ENCODE measurements at places on chromosomes 12 and 14. TPM values are rescaled to one million over a fixed set of nuclear protein-coding genes. Genes with fewer than 3 reads are reported as not detected.

- H3K4me1 ChIP-seq: peaks cover 14% of the 10 kb centered on the region
- no peak for DNase-seq
- H3K4me3 ChIP-seq: no peak overlapping the region
- H3K27ac ChIP-seq: no peak overlapping the region
Measured at GRCh38 chr12:50215033-50215432, 47.9 kb upstream of the CERS5 start.

DNA sequence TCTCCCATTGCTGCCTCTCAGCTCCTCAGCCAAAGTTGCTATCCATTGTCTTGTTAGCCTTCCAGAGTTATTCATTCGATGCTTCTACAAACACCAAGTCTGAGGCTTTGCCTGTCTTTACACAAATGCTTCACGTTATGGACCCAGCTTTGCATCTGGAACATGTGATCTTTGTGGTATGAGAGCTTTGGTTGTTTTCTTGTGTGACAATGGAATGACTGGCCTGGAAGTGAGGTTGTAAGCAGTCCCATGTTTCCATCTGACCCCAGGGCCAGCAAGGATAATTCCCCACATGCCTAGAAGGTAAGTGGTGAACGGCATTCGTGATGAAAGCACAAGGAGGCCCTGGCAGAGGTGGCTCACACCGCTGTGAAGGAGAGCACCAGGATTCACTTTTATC lies 866.7 kb upstream of the TMEM132C start:
- no peak overlapping the region for H3K4me3 ChIP-seq
- DNase-seq: no peak
- H3K4me1 ChIP-seq: no peaks in the 10 kb centered on the region
- no peak overlapping the region for H3K27ac ChIP-seq

DNA sequence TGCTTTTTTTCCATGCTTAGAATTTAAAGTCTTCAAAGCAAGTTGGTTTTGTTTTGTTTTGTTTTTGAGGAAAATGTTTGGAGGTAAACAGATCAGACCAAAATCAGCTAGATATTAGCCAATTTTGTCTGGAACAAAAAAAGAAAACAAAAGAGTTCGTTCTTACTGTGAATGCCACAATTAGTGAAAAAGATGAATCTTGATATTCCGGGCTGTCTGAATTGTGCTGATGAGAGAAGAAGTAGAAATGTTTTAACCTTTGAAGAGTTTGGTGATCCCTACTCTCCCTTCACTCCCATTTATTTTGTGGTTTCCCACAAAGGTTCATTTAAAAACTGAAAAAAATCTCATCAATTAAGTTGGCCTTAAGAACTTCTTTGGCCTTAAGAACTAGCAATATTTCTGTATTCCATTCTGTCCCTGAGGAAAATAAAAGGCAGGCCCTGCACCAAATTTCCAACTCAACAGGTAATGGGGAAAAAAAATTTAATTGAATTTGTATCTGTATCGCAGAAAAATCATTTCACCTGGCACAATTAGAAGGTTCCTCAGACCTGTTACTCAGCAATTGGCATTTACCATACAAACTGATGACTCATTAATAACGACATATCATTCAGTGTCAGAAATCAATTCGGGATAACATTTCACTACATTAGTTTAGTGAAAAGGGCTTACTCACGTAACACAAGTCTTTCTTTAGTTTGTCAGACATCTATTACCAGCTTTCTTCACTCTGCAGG lies 562 bp upstream of the GLIPR1L2 start:
- DNase-seq: no peak
- no peaks in the 10 kb centered on the region for H3K27me3 ChIP-seq
- H3K36me3 ChIP-seq: no peaks in the 10 kb centered on the region
- H3K4me3 ChIP-seq: peak overlapping the region; percentile 69
- H3K4me1 ChIP-seq: peaks cover 17% of the 10 kb centered on the region

DNA sequence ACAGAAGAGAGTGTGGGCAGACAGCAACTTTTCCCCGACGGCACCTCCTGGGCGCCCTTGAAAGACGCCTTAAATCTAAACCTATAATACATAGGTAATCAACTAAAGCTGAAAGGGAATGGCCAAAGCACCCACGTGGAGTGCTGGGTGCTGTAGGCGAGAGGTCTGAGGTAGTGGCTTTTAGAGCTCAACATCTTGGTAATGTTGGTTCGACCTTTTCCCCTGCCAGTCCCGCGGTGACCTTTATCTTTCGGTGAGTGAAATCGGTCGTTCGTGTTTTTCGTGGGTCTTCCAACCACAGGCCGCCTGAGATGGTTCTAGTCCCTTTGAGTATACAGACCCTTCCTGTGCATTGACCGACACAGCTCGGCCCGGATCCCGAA lies 9.1 kb downstream of the OR6S1 start:
- H3K4me3 ChIP-seq: peak overlapping the region; percentile 1
- no peaks in the 10 kb centered on the region for H3K4me1 ChIP-seq
- H3K27ac ChIP-seq: no peak overlapping the region
- peaks cover 15% of the 10 kb centered on the region for H3K27me3 ChIP-seq
- no peak for DNase-seq

DNA sequence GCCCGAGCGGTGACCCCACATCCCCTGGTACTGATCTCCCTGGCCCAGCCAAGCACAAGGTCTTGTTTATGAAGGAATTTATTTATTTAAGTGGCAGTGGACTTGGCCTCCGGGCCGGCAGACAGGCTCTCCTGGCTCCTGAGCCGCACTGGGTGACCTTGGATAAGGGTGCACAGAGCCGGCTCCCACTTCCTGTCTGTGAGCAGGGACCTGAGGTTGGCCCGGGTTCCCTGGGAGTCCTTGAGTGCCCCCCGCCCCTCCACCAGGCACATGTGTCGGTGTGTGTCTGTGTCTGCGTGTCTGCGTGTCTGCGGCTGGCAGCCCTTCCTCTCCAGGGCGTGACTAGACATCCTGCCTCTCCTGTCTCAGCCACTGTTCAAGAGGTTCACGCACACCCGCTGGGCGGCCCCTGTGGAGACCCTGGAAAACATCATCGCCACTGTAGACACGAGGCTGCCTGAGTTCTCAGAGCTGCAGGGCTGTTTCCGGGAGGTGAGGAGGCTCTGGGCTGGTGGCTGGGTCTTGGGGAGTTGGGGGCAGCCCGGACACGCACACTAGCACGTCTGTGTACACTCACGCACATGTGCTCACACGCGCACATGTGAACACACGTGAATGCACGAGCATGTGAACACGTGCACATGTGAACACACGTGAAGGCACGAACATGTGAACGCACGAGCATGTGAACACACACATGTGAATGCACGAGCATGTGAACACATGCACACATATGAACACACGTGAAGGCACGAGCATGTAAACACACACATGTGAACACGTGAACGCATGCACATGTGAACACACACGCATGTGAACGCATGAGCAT lies 9.3 kb downstream of the TNFAIP2 start:
- H3K36me3 ChIP-seq: peaks cover 4% of the 10 kb centered on the region
- H3K27me3 ChIP-seq: no peaks in the 10 kb centered on the region
- H3K4me3 ChIP-seq: no peak overlapping the region
- peak; percentile 24 for DNase-seq
- peaks cover 29% of the 10 kb centered on the region for H3K4me1 ChIP-seq
- no peak overlapping the region for H3K27ac ChIP-seq

- H3K27me3 ChIP-seq: no peaks in the 10 kb centered on the region
- no peaks in the 10 kb centered on the region for H3K36me3 ChIP-seq
- DNase-seq: no peak
- H3K4me1 ChIP-seq: peaks cover 58% of the 10 kb centered on the region
Measured at GRCh38 chr12:124515981-124516380, 51.4 kb downstream of the NCOR2 start.

GRCh38 chr14:46550836-46551235 lies 100.7 kb downstream of the RPL10L start:
- no peak overlapping the region for H3K4me3 ChIP-seq
- no peak for DNase-seq
- H3K27me3 ChIP-seq: no peaks in the 10 kb centered on the region
- no peak overlapping the region for H3K27ac ChIP-seq

- H3K27ac ChIP-seq: no peak overlapping the region
- no peaks in the 10 kb centered on the region for H3K27me3 ChIP-seq
- H3K4me3 ChIP-seq: no peak overlapping the region
Measured at GRCh38 chr12:104863296-104863948, 94.7 kb downstream of the SLC41A2 start.

DNA sequence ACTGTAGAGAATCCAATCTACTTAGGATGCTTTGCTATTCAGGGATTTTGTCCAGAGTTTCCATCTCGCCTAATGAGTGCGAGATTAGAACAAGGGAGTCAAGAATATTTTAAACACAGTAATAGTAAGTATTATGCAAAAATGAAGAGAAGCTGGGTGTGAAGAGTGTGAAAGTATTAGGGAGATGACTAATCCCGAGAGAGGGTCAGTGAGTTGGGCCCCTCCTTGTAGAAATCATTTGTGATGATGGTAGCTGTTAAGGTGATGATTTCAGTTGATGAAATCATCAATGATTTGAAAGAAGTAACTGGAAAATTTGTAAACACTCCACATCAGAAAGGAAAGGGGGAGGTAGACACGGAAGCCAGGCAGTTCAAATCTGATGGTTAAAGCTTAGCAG lies 478.9 kb upstream of the MGAT4C start:
- H3K36me3 ChIP-seq: no peaks in the 10 kb centered on the region
- H3K27me3 ChIP-seq: no peaks in the 10 kb centered on the region
- no peak overlapping the region for H3K27ac ChIP-seq
- H3K4me3 ChIP-seq: no peak overlapping the region
- no peaks in the 10 kb centered on the region for H3K4me1 ChIP-seq

GRCh38 chr12:32457251-32458025 lies 58.1 kb downstream of the FGD4 start:
- peaks cover 47% of the 10 kb centered on the region for H3K4me1 ChIP-seq
- peak overlapping the region; percentile 22 for H3K27ac ChIP-seq
- H3K27me3 ChIP-seq: no peaks in the 10 kb centered on the region
- no peak overlapping the region for H3K4me3 ChIP-seq
- DNase-seq: no peak
- no peaks in the 10 kb centered on the region for H3K36me3 ChIP-seq

- H3K27ac ChIP-seq: no peak overlapping the region
- no peaks in the 10 kb centered on the region for H3K27me3 ChIP-seq
- H3K36me3 ChIP-seq: no peaks in the 10 kb centered on the region
- H3K4me1 ChIP-seq: peaks cover 6% of the 10 kb centered on the region
Measured at GRCh38 chr12:31815096-31815495, 86.3 kb upstream of the AMN1 start.

DNA sequence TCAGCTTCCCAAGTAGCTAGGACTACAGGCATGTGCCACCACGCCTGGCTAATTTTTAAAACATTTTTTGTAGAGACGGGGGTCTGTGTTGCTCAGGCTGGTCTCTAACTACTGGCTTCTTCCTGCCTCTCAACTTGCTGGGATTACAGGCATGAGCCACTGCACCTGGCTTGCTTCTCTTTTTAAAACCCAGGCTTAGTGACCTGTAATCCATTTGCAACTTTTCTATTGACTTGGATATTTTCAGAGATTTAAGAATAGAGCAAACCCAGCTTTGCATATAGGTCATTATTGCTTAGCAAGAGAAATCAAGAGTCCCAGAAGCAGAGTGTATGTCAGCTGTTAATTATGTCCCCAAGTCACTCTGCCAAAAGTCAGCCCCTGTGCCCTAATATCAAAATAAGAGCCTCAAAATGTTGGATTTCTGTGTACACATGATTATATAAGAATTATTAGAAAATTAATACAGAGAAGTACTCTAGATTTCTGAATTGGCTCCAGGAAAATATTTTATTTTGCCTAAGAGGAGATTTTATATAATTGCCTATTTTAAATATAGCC lies 24.9 kb downstream of the TCP11L2 start:
- no peaks in the 10 kb centered on the region for H3K4me1 ChIP-seq
- no peaks in the 10 kb centered on the region for H3K27me3 ChIP-seq
- peak overlapping the region; percentile 5 for H3K27ac ChIP-seq
- no peak overlapping the region for H3K4me3 ChIP-seq

DNA sequence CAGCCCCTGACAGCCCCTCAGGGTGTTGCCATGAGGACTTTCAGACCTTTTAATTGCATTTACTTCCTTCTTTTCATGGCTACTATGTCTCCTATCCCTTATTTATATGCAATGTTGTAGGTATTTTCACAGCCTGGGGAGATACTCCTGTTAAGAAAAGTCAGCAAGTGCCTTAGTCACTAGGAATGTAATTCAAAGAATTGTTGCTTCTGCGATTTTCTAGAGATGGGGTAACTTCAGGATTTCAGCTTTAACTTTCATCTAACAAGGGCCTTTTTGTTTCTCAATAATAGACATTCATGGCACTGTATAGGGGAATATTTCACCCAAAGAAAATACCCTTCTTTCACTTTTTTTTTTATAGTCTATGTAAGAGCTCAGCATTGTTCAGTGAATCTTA lies 533.3 kb upstream of the MIS18BP1 start:
- H3K4me3 ChIP-seq: no peak overlapping the region
- H3K4me1 ChIP-seq: no peaks in the 10 kb centered on the region
- H3K36me3 ChIP-seq: no peaks in the 10 kb centered on the region

- H3K27me3 ChIP-seq: no peaks in the 10 kb centered on the region
- H3K4me1 ChIP-seq: peaks cover 14% of the 10 kb centered on the region
- no peak overlapping the region for H3K4me3 ChIP-seq
- H3K36me3 ChIP-seq: no peaks in the 10 kb centered on the region
Measured at GRCh38 chr12:5172886-5173285, 129.2 kb downstream of the KCNA5 start.

GRCh38 chr14:61470261-61470960 lies 149.0 kb downstream of the PRKCH start:
- H3K27ac ChIP-seq: peak overlapping the region; percentile 79
- DNase-seq: no peak
- no peak overlapping the region for H3K4me3 ChIP-seq
- H3K36me3 ChIP-seq: no peaks in the 10 kb centered on the region

GRCh38 chr14:83217492-83217891 lies 1683.8 kb upstream of the SEL1L start:
- H3K27ac ChIP-seq: no peak overlapping the region
- no peak overlapping the region for H3K4me3 ChIP-seq
- no peaks in the 10 kb centered on the region for H3K36me3 ChIP-seq
- H3K27me3 ChIP-seq: no peaks in the 10 kb centered on the region
- DNase-seq: no peak

- no peak overlapping the region for H3K4me3 ChIP-seq
- H3K4me1 ChIP-seq: no peaks in the 10 kb centered on the region
- no peaks in the 10 kb centered on the region for H3K27me3 ChIP-seq
- H3K36me3 ChIP-seq: no peaks in the 10 kb centered on the region
- no peak overlapping the region for H3K27ac ChIP-seq
Measured at GRCh38 chr12:94732367-94732990, 82.1 kb upstream of the TMCC3 start.

DNA sequence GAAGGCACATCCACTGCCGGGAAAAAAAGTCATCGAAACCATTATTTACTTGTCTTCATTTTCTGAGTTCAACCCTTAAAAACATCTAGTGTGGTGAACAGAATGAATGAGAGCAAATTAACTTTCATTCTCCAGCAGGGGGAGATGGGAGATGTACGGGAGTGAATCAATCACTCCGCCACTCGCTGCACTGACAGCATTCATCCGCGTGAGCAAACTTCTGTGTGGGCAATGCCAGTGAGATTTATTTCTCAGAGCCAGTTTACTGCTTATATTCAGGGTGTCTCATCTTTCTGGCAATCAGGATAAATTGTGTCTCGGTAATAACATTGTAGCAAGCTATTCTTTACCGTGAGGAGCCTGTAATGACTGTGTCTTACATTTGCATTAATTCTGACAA lies 463.6 kb upstream of the MIS18BP1 start:
- no peaks in the 10 kb centered on the region for H3K4me1 ChIP-seq
- H3K27ac ChIP-seq: no peak overlapping the region
- no peaks in the 10 kb centered on the region for H3K27me3 ChIP-seq
- no peak for DNase-seq

Gene CIT
- total RNA-seq: 0.32 TPM

Gene FAIM2
- total RNA-seq: 2.4 TPM

Gene ENDOU
- 0.27 TPM for total RNA-seq

Gene DAZAP2
- 205 TPM for total RNA-seq

Gene FOS
- 7.1 TPM for total RNA-seq

Gene DPPA3
- not detected for total RNA-seq

Gene MYF5
- total RNA-seq: not detected

Gene BCL2L14
- not detected for total RNA-seq

Gene NRIP2
- total RNA-seq: 2.4 TPM

Gene TBX3
- 13.1 TPM for total RNA-seq
